ENCODE measurements at places on chromosomes 2 and 18.
A peak's percentile ranks its signal among the peaks of the same experiment; 100 is the strongest.

- no peak for DNase-seq
Measured at GRCh38 chr2:110747522-110748488, 15.4 kb downstream of the ACOXL start.

DNA sequence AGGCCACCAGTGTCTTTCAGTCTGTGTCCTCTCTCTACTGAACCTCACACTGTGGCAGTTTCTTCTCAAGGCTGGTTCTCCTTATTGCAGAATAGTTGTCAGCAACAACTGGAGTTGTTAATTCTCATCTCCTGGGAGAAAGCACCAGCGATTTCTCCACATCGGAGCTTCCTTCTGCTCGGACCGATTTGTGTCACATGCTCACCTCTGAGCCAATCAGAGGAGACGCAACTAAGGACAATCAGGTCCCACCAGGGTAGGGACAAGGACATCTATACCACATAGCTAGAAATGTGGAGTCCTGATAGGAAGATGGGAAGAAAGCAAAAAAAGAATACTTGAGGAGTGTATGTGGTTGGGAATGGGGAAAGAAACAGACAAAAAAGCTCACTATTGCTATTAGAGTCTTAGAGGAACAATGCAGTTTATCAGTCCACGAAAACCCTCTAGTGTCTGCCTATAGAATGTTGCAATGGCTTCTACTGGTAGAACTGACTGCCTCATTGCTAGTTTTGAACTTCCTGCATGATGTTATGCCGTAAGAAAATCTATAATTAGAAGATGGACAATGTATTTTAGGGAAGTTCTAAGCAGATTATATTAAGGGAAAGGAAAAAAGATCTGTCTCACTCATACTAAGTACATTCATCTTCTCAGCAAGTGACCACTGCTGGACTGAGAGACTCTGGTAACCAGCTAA lies 169.7 kb downstream of the CDCA7 start:
- no peak for DNase-seq

DNA sequence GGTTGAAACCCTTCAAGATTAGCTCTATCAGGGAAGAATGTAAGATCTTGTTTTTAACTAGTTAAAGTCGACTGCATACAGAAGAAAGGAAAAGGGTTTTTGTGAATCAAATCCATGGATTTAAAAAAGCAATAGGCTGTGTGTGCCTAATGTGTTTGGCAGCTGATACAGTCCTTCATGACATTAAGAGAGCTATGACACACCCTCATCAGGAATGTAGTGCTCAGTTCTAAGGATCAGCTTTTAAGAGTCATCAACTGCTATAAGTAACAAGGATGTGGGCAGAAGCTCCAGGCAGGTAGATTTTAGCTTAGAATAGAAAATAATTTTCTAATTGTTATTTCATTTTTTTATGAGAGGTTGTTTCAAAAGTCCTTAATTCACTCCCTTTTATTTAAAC lies 52.9 kb downstream of the PPP1R1C start:
- no peak for DNase-seq

DNA sequence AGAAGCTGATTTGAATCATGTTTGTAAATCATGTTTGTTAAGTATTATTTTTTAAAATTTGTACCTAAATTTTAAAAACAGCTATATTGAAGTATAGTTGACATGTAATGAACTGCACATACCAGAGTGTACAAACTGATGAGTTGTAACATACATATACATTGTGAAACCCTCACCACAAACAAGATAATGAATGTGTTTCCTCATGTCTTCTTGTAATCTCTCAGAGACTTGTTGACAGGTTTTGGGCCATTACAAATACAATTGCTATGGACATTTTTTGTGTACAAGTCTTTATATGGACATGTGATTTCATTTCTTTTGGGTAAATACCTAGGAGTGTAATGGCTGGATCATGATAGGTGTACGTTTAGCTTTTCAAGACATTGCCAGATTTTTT lies 21.5 kb downstream of the WDR43 start:
- no peak for DNase-seq

DNA sequence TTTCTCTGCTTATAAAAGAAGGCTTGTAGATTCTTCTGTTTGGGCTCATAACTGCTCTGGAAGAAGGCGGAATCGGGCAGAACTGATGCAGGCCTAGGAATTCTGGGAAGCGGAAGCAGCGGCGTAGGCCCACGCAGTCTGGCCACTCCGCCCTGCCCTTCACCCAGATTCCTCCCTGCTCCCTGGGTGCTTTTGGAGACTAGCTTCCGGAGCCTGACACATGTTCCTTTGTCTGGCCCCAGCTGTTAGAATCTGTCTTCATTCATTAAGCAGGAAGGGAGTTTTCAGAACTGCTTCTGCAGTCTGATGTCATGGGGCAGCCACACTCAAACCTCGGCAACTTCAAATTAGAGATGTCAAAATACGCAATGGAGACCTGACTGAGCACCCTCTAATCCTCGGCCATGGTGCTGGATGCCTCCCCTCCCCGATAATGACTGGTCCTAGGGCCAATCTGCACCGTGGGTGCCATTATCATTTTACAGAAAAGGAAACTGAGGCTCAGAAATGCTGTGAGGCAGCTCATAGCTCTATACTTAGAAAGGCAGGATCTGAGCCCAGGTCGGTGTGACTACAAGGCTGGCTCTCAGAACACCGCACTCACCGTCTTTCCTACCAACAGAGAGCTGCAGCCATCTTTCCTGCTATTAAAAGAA lies 275.7 kb downstream of the MYCN start:
- DNase-seq = no peak

GRCh38 chr18:57835904-57836303 lies 32.8 kb upstream of the ATP8B1 start:
- DNase-seq = no peak

DNA sequence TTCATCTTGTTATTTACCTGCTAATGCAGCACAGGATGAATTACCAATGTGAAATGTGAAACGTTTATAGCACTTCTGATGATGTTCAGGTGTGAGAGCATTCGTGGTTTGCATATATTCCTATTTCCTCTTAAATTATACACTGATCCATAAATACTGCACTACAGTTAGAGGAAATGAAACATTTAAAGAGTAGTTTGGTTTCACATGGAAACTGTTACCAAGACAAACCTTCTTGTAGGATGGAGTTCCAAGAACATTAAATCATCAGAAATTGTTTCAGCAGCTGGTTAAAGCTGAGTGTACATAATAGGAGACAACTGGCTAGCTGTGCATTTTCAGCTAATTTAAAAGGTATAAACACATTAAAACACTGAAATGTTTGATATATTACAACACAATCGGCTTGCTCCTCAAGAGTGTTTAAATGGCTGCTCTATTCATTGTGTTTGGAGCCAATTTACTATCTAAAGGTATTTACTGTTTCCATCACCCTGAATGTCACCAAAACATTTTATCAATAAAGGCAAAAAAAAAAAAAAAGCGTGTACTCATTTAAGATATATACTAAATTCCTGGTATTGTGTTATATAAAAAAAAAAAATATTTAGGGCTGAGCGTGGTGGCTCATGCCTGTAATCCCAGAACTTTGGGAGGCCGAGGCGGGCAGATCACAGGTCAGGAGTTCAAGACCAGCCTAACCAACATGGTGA lies 100.6 kb downstream of the DYM start:
- no peak for DNase-seq

- no peak for DNase-seq
Measured at GRCh38 chr2:197328461-197328860, 17.9 kb upstream of the ANKRD44 start.

GRCh38 chr18:42360716-42361115 lies 405.7 kb downstream of the PIK3C3 start:
- no peak for DNase-seq

DNA sequence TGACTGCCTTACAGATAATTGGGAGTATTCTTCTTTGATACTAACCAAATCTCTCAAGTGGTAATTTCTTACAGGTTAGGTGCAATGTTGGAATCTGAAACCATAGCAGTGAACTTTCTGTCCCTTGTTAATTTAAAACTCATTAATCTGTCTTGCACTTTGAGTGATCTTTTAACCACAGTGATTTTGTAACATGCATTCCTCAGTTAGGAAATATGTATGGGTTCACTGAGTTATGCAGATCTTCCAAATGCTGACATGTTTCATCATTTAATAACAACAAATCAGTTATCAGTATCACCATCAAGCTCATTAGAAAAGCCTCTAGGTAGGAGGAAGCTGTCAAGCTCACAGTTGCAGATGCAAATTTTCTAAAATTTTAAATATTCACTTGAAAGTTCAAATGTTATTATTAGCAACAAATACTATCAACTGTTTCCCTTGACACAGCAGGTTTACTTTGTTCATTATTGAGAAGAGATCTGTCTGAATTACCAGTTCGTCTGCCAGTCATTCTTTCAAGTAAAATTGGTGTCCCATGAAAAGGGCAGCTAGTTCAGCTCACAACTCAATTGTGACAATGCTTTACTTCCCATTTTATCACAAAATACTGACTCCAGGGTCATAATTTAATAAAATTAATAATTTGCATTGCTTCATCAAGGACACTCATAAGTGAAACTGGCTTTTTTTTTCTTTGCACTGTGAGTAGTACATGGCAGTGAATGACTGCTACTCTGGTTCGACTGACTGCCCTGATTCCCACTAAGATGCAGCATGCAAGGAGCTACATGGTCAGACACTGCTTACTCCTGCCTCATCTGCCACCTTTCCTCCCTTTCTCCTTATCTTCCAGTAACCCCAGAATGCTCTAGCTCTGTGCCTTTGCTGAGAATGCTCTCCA lies 31.6 kb downstream of the SUCLG1 start:
- DNase-seq = no peak

- no peak for DNase-seq
Measured at GRCh38 chr18:56890632-56891031, 239.5 kb downstream of the WDR7 start.

- DNase-seq = no peak
Measured at GRCh38 chr18:58806826-58807714, 57.6 kb upstream of the ZNF532 start.

DNA sequence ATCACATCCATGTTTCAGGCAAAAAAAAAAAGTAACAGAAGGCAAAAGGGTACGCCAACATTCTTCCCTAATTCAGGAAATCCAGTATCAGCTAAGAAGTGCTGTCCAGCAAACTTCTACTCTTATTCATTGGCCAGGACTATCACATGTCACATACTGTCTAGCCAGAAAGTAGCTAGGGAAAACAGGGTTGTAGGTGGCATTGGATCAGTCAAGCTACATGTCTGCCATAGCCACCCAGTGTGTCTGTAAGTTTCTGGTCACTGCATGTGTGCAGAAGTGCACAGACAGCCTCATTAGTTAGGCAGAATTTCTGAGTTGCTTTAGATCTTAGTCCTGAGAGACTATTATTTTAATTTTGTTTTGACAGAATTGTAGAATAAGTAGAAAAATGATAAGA lies 465.3 kb upstream of the NRP2 start:
- no peak for DNase-seq

DNA sequence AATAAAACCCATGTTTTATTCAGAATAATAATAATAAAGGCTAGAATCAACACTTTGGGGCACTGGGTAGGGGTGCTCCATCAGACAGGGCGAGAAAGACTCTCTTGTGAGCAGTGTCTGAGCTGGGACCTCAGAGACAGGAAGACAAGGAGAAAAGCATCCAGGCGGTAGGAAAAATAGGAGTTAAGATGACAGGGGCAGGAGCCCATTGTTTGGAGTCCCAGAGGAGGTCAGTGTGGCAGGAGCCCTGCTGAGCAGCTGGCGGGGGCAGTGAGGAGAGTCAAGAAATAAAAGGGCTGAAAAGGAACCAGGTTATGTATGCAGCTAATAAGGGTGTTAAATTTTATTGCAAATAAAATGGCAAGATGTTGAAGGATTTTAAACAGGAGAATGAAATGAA lies 457.4 kb downstream of the FBXO15 start:
- no peak for DNase-seq

- DNase-seq = no peak
Measured at GRCh38 chr18:10122988-10123950, 209.5 kb downstream of the VAPA start.

- no peak for DNase-seq
Measured at GRCh38 chr2:134436706-134437105, 182.8 kb downstream of the MGAT5 start.

DNA sequence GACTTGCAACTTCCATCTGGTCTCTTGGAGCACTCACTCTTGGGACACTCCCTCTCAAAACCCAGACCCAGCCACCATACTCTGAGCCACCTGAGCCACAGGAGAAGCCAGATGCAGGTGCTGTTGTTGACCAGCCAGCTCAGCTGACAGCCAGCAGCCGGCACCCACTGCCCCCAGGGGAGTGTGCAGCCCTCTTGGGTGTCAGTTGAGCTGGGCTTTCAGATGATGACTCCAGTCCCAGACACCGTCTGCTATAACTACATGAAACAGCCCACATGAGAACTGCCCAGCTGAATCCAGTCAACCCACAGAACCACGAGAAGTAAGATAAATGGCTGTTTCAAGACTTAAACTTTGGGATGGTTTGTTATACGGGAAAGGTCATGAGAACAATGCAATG lies 10.7 kb upstream of the IGFBP2 start:
- no peak for DNase-seq

GRCh38 chr18:28151434-28151833 lies 25.5 kb downstream of the CDH2 start:
- DNase-seq = no peak

DNA sequence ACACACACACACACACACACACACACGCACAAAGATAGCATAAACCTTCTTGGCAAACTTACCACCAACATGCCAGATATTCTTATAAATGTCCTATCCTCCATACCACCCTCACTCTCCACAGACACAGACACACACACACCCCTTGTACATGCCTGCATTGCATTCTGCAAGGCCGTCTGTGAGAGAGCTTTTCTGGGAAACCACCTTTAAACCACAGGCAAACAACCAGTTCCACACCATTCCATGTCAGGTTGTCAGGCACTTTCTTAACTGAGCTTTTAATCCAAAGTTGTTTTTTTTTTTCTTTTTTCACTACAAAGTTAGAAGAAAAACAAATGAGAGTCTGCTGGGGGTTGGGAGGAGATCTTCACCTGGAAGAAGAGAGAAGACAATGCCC lies 221.1 kb downstream of the C1D start:
- no peak for DNase-seq

GRCh38 chr2:118498943-118499342 lies 348.5 kb downstream of the EN1 start:
- no peak for DNase-seq

DNA sequence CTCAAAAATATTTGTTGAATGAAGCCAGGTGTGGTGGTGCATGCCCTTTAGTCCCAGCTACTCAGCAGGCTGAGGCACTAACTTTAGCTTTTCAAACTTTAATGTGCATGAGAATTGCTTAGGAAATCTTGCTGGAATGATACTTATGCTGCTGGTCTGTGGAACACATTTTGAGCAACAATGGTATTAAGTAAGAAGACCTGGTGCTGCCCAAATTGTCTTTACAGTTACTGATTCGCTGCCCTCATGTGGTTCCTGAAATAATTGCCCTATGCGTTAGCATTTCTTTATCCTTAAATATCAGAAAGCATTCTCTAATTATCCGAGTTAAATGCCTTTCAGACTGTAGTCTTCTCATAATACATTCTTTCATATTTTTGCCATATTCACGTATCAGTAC lies 76.0 kb upstream of the SESTD1 start:
- peak; percentile 19 for DNase-seq

- no peak for DNase-seq
Measured at GRCh38 chr2:124323321-124323720, 298.2 kb downstream of the CNTNAP5 start.

- DNase-seq = no peak
Measured at GRCh38 chr2:2271469-2271941, 59.6 kb downstream of the MYT1L start.

GRCh38 chr2:168138901-168139300 lies 108.5 kb downstream of the STK39 start:
- no peak for DNase-seq
